Activated effector memory CD4-positive, alpha-beta T cell treated with anti-CD3 and anti-CD28 coated beads, Interleukin-2, amount 50 U/mL, for 16 hours (primary cell): ENCODE measurements at places on chromosomes 12 and 14.
A peak's percentile ranks its signal among the peaks of the same experiment; 100 is the strongest.

- no peak for DNase-seq
These were observed 7.4 kb downstream of the TXNRD1 start for GRCh38 chr12:104222976-104223375.

DNA sequence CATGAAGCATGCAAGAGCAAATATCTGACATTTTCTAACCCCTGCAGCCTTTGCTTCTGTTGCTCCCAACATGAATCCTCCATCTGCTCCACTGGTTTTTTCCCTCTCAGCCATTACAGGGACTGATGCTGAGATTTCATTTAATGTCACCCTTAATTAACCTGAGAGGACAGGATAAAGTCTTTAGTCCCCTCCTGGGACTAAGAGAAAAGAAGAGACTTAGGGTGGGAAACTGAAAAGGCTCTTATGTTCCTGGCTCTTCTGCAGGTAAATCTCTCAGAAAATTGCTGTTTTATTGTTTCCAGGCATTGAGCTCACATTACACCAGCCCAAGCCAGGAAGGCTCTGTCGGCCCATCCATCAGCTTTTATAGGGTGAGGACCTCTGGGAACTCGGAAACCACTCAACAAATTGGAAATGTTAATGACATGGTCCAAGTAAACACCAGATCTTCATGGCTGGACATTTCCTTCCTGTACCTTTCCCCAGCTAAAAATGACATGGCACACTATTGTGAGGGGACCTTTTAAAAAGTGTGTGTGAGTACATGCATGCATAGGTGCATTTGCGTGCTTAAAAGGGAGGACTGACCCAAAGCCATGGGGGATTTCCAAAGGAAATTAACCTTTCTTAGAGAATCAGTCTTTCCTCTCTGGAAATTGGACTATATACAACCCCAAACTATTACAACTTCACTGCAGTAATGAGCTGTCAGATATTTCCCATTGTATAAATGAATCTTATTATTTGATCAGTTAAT is 408.1 kb upstream of the TMTC1 start:
- no peak for DNase-seq

GRCh38 chr12:76698966-76699365 is 64.9 kb upstream of the ZDHHC17 start:
- DNase-seq = no peak

DNA sequence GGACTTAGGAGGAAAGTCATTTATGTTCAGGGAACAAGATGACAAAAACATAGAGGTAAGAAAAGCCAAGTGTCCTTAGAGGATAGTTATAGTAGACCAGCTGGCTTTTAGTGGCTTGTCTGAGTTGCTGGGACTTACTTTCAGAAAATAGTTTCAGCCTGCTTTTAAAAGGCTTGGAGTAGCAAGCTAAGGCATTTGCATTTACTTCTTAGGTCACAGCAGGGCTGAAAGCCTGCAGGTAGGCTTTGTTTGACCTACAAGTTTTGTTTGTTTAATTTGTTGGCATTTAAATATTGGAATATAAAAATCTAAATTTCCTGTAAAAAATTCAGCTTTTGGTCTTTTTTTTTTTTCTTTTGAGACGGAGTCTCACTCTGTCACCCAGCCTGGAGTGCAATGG is 5.1 kb downstream of the ACSS3 start:
- no peak for DNase-seq

DNA sequence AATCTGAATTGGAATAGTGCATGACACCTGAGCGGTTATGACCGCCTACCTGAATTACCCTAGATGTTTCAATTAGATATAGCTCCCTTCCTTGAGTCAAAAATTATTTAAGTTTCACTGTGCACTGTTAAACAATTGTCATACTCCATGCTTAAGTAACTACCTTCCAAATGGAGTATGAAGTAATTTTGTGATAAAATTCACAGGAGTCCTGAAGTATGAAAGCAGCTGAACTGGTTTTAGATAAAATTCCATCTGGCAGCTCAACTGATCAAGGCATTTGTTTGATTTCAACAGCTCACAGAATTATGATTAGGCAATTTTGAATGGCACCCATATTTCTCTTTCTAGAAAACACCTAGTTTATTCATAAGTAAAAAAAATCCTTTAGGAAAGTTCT is 19.5 kb downstream of the PRICKLE1 start:
- no peak for DNase-seq

DNA sequence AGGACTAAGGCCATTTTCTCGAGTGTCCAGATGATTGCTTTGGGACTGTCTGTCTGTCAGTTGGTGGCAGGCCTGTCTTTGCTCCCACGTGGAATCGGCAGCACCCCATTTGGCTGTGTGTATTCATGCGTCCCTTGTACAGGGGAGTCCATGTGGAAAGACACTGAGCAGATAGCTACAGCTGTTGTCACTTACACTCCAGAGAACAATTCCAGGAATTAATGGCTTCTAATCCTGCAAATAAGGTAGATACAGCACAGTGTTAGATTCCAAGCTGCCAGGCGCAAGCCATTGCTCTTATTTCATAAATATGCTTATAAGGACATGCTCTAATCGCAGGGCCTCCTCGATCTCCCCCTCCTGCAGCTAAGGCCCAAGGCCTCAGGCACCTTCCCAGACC is 208.8 kb downstream of the VRK1 start:
- DNase-seq = no peak

- peak; percentile 82 for DNase-seq
These were observed 8.1 kb upstream of the PPP1R1A start for GRCh38 chr12:54596526-54596946.

GRCh38 chr12:70005864-70006618 is 181.0 kb downstream of the MYRFL start:
- DNase-seq = no peak
